ENCODE measurements at places on chromosomes 5 and 9.

- DNase-seq: no peak
Measured at GRCh38 chr9:121780177-121781040, 129.0 kb downstream of the DAB2IP start.

- no peak for DNase-seq
Measured at GRCh38 chr5:41681840-41682239, 171.4 kb upstream of the PLCXD3 start.

GRCh38 chr5:119354537-119355243 is 1.1 kb upstream of the TNFAIP8 start:
- no peak for DNase-seq

GRCh38 chr5:157574456-157575380 is 857 bp downstream of the ADAM19 start:
- DNase-seq: peak; percentile 73

- no peak for DNase-seq
Measured at GRCh38 chr9:113449376-113449775, 14.2 kb upstream of the RGS3 start.

- peak; percentile 18 for DNase-seq
Measured at GRCh38 chr9:87263291-87263690, 234.4 kb upstream of the DAPK1 start.

GRCh38 chr5:88826646-88827585 is 56.1 kb downstream of the MEF2C start:
- DNase-seq: no peak

- DNase-seq: no peak
Measured at GRCh38 chr5:132673939-132674630, at the start of gene IL4. IL4 (plus strand) TSS chr5:132673989; CDS start chr5:132674051, 62 bp downstream.

DNA sequence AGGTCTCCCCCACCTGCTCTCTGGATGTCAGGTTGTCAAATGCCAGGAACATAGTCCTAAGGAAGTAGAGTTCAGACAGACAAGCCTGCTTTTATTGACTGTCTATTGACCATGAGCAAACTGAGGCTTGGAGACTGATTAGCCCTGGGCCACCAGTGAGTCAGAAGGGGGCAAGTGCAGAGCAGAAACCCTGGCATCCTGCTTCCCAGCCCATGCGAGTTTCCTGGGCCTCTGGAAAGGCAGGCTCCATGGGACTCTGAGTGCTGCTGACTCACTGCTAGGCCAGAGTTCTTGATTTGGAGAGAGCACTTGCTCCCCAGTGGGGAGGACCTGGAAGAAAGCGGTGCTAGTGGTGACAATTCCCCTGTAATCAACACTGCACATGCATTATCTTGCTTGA is 2.8 kb upstream of the HBEGF start:
- DNase-seq: no peak

All from NCI-H82 (cell line).